Stimulated activated CD4-positive, alpha-beta T cell treated with anti-CD3 and anti-CD28 coated beads, TNF-alpha, amount 100 ng/mL, for 24 hours (primary cell): ENCODE measurements at places on chromosomes 13 and 19.
A peak's percentile ranks its signal among the peaks of the same experiment; 100 is the strongest.

DNA sequence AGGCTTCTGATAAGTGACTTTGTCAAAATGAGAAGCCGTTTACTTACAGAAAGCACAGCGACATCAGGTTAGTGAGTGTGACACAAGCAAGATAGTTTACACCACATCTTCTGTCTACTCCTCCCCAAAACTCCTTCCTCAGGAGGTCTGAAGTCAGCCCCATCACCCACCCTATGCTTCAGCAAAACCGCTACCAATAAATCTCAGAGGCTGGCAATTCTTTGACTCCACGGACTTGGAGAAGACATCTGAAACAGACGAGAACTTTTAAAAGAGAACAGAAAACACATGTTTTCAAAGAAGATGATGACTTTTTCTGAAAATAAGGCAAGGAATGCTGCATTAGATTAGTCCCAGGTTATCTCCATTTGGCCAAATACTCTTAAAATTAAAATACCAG lies 261.1 kb downstream of the TBC1D4 start:
- no peak for DNase-seq

GRCh38 chr13:31545616-31546015 lies 193.7 kb upstream of the RXFP2 start:
- DNase-seq, result no peak

- DNase-seq, result no peak
Measured at GRCh38 chr19:5694167-5694955, 4.3 kb downstream of the RPL36 start.

- no peak for DNase-seq
Measured at GRCh38 chr13:101157261-101157660, 259.0 kb downstream of the NALCN start.

- no peak for DNase-seq
Measured at GRCh38 chr13:84940167-84940566, 859.1 kb downstream of the SLITRK6 start.

DNA sequence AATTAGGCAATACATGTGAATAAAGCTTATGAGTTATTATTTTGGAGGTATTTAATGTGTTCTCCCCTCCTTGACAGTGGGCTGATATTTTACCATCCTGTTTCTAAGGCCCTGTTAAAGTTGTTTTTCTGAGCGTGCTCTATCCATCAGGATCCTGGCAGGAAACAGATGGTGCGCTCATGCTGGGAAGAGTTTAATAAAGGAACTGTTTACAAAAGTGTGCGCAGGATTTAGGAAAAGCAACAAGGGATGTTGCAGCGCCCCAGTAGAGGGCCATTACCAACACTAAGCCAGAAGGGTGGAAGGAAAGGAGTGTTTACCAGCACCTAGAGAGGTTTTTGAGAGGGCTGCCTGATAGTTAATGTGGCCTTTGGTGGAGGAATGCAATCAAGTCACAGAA lies 374.5 kb downstream of the KCNRG start:
- no peak for DNase-seq

DNA sequence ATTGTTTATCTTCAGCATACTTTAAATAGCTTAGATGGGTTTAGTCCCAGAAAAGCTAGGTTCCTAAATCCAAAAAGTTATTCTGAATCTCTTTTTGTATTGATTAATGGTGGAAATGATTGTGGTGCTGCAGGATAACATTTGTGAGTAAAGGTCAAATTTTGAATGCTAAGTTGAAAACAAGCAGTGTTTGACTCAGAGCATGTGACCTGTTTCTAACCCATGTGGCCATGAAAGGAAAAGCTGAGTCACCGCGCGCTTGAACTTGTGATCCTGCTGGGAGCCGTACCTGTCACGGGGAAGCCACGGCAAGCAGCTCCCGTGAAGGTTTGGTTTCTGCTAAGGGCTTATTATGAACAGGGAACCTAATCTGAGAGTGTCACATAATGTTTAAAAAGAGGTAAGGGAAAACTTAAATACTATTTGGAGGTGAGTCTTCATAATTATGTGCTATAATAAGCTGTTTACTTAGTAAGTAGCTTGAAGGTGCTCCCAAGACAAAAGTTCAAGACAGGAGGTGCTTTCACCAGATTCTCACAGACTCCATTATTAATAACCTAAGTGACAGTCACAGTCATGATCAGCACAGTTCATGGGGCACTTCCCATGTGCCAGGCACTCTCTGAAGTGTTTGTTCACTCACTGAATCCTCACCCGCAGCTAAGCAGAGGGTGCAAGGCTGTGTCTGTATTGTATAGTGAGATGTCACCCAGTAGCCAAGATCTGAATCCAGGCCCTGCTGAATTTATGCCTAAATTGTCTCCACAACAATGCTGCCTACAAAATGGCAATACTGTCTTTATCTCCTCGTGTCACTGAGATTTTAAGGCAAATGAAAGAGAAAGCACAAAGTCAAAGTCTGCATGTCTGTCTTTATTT lies 286.5 kb downstream of the MYO16 start:
- DNase-seq, result peak; percentile 68

- no peak for DNase-seq
Measured at GRCh38 chr13:100825557-100825956, 151.0 kb upstream of the TMTC4 start.

DNA sequence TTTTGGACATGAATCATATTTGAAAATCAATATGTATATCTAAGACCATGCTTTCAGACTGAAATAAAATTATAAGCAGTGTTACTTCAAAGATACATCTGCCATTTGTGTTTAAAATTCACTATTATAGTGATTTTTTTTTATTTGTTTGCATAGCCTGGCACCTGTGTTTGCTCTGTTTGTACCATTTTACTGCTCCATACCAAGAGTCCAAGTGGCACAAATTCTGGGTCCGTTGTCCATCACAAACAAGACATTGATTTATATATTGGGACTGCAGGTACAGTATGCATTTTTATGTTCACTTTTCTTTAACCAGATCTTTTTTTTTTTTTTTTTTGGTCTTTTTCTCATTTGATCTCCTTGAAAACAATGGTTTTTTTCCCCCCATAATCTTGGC lies 6.7 kb upstream of the GPR183 start:
- no peak for DNase-seq

GRCh38 chr19:39512988-39513387 lies 2.0 kb upstream of the SELENOV start:
- DNase-seq, result no peak

DNA sequence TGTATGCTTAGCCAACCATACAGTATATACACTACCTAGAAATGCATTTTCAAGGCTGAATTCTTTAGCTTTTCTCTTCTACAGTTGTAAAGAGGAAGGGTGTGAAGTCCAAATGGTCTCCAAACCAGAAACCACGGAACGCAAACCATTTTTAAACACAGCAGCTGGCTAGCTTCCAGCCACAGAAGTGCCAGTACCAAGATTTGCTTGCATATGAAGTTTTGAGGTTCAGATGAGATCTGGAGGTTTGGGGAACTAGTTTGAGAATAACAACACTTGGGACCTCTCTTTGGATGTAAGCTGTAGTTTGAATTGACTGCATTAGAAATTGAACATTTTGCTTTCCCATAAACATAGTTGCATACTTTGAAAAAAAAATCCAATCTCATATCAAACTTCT lies 1243.5 kb downstream of the EFNB2 start:
- no peak for DNase-seq

DNA sequence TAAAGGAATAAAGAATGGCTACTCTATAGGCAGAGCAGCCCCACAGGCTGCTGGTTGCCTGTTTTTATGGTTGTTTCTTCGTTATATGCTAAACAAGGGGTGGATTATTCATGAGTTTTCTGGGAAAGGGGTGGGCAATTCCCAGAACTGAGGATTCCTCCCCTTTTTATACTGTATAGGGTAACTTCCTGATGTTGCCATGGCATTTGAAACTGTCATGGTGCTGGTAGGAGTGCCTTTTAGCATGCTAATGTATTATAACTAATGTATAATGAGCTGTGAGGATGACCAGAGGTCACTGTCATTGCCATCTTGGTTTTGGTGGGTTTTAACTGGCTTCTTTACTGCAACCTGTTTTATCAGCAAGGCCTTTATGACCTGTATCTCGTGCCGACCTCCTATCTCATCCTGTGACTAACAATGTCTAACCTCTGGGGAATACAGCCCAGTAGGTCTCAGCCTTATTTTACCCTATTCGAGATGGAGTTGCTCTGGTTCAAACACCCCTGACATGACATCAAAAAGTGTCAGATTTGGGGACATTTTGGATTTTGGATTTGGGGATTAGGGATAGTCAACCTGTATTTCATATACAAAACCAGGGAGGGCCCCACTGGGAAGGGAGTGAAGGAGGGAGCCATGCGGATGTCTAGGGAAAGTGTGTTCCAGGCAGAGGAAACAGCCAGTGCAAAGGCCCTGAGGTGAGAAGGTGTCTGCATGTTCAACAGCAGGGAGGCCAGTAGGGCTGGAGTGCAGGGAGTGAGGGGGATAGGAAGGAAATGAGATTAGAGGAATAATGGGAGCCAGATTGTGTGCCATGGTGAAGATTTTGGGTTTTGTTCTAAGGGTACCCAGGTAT lies 10.9 kb downstream of the FXYD5 start:
- no peak for DNase-seq

DNA sequence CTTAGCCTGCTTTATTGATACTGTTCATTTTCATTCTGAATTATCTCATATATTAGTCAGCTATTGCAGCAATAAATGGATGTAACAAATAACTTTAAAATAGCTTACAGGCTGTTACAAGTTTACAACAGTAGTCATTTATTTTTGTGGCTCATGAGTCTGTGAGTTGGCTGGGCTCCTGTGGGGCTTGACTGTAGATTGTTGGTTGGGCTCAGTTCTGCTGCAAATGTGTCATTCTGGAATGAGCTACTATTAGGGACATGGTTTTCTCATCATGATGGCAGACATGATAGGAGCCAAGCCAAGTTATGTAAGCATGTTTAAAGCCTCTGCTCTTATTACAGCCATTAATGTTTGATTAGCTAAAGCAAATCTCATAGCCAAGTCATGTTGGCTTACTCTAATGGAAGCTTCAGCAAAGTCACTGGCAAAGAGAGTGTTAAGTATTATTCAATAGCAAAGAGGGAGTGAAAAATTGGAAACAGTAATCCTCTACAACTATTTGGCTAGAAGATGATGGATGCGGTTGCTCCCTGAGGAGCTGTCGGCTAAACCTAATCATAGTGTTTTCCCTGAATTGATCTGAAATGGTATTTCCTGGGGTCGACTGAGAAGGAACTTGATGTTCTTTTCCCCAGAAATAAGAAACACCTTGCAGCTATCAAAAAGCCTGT lies 391.3 kb downstream of the TDRD3 start:
- no peak for DNase-seq

DNA sequence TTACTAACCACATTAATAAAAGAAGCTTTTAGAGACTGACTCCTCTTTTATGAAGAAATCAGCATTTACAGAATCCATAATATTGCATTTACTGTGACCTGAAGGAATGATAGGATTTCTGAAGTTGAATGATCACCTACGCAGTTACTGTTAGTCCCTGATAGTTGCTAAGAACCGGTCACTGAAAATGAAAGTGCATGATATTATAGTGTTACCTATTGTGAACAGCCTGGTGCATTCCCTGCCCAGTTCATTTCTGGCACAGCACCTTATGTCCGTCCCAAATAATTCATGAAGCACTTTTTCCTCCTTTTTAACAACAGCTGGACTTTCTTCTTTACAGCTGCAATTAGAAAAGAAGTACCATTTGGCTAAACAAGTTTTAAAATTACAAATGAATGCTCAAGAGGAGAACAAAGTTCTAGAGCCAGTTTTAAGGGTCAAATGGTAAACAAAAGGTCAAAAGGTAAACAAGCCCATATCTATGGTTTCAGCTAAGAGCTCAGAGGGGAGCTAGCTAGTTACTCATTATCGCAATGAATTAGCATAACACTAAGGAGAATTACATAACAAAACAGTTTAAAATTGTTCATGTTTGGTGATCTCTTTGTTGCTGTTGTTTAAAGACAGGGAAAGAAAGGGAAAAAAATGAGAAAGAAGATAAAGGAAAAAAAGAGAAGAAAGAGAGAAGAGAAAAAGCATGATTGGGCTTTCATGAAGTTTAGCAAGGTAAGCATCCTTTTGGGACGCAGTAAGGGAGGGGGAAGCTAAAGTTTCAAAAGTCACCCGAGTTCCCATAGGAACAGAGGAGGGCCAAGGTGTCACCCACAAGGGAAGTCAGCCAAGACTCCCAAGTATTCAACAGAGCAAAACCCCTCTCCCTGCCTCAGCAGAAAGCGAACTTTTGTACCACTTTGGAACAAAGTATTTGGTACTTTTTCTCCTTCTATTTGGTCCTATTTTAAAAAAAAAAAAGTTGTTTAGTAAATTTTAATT lies 50.2 kb downstream of the FLT3 start:
- DNase-seq, result no peak

DNA sequence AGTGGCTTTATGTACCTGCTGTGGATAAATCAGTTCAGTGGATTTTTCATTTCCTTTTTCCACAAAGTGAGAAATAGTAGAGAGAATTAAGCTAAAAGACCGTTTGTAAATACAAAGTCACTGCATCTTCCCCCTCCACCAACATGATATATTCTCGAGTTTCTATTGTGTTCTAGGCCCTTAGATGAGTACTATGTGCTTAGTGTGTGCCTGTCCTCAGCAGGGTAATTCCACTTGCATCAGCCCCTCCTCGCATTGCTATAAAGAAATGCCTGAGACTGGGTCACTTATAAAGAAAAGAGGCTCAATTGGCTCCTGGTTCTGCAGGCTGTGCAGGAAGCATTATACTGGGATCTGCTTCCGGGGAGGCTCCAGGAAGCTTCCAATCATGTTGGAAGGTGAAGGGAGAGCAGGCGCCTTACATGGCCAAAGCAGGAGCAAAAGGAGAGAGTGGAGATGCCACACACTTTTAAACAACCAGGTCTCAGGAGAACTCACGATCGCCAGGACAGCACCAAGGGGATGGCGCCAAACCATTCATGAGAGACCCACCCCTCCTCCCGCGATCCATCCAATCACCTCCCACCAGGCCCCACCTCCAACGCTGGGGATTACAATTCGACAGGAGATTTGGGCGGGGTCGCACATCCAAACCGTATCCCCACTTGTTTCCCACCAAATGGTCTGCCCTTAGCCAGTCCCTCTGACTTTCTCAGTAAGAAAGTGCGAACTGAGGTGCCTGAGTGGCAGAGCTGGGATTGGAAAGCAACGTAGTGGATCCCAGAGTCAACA lies 102.3 kb upstream of the ABCC4 start:
- DNase-seq, result no peak

GRCh38 chr13:79382545-79383275 lies 23.3 kb downstream of the RBM26 start:
- DNase-seq, result no peak

DNA sequence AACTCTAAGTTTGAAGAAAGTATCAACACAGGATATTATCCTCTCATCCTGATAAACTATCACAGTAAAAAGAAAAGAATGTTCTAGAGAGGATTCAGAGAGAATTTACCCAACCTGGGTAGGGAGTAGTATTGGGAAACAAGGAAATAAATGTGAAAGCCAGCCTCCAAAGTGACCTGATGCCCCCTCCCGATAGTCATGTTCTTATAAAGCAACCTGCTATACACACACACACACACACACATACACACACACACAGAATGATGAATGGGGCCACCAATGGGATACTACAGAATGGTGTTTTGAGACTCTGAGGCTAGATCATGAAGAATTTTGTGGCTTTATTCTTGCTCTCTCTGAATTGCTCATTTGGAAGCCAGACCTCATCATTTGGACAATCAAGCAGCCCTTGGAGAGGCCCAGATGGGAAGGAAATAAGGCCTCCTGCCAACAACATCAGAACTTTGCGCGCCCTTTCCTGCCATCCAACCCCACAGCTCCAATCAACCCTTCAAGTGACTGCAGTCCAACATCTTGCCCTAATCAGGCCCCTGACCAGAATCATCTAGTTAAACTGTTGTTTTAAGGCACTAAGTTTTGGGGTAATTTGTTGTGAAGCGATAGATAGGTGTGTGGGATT lies 807.9 kb upstream of the ARGLU1 start:
- no peak for DNase-seq

- DNase-seq, result no peak
Measured at GRCh38 chr13:74555651-74556420, 421.6 kb upstream of the KLF12 start.
